ENCODE measurements at places on chromosomes 2 and 18.

- no peak for DNase-seq
Measured at GRCh38 chr2:212737392-212738172, 199.0 kb upstream of the ERBB4 start.

- no peak for DNase-seq
Measured at GRCh38 chr2:120182019-120182560, 41.1 kb downstream of the TMEM185B start.

DNA sequence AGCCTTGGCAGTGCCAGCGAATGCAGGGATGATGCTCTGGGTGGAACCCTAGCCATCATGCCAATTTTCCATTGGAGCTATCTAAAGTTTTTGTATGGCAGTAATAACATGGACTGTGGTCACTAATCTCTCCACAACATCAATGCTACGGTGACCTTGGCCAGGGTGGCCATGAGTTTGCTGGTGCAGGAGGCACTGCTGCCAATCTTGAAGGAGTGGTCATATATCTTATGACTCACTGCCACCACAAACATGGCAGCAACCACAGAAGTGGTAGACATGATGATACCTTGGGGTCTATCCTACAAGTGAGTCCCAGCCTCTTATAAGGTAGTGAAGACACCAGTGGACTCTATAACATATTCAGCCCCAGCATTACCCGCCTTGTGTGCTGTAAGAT, 104.6 kb downstream of the EVA1A start:
- no peak for DNase-seq

GRCh38 chr2:29113891-29114321, 1.3 kb upstream of the CLIP4 start:
- no peak for DNase-seq

DNA sequence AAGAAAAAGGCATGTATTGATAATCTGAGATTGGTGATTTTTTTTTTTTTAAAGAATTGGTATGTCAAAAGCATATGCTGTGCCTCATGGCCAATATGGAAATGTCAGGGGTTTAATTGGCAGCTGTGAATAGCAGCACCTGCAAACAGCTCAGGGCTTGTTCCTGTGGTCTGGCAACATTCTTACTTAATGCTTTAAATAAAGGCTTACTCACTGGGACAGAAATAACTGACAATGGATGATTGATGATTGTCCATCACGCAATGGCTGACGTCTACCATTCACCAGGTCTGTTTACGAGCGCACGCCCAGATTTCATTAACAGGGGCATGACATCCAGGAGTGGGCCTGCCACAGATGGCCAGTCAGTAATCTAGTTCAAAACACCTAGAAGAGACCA, 66.7 kb downstream of the ETAA1 start:
- DNase-seq, result no peak

DNA sequence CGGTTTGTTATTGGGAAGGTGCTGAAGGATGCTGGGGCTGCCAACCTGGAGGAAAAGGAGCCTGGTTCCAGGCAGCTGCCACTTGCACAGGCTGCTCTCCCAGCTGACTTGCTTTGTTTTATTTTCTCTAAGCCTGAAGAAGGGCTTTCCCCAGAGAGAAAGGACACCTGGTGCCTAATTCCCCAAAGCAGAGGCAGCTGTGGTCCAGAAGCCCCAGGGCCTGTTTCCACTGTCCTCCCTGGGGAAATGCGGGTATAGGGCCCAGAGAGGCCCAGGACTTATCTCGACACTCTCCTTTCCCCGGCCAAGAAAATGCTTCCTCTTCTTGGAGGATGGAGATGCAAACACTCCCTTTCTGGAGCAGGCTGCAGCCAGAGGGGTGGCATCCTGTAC, 30.1 kb downstream of the INO80C start:
- no peak for DNase-seq

GRCh38 chr2:199602271-199602895, 144.6 kb upstream of the SATB2 start:
- no peak for DNase-seq

GRCh38 chr2:132588576-132588975, 81.4 kb downstream of the LYPD1 start:
- DNase-seq, result no peak

- DNase-seq, result no peak
Measured at GRCh38 chr18:58863539-58864145, 1.0 kb upstream of the ZNF532 start.

DNA sequence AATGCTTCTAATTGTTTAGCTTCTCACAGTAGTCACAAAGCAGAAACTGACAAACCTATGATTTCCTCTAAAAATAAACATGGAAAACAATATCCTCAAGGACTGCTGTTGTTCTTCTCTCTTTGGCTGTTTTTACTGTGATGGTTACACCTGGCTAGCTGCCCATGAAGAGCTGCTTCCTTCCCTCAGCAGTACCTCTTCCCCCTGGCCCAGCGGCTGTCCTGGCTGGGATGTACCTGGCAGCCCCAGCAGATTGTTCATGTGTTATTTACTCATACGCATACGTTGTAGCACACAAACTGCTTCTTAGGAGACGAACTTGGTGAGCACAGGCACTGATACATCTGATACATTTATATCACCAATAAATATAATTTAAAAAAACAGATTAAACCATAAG, 27.4 kb downstream of the NEMP2 start:
- DNase-seq, result no peak

All from activated CD8-positive, alpha-beta memory T cell treated with anti-CD3 and anti-CD28 coated beads, Interleukin-2, amount 10 ng/mL, durations not matched to agents 7 days and 5 days (primary cell).